G401 (cell line): ENCODE measurements at places on chromosomes 12 and 14. TPM values are rescaled to one million over a fixed set of nuclear protein-coding genes. Genes with fewer than 3 reads are reported as not detected.

FZD10 gene
- not detected in 2 replicates for total RNA-seq

CMA1 gene
- not detected in 2 replicates for total RNA-seq

ATP2B1 gene
- 9.0 and 12.7 TPM in 2 replicates for total RNA-seq

TAS2R9 gene
- total RNA-seq: not detected in 2 replicates

C1QL4 gene
- 9.7 and 16.4 TPM in 2 replicates for total RNA-seq

OVCH1 gene
- total RNA-seq: not detected in 2 replicates

DNA sequence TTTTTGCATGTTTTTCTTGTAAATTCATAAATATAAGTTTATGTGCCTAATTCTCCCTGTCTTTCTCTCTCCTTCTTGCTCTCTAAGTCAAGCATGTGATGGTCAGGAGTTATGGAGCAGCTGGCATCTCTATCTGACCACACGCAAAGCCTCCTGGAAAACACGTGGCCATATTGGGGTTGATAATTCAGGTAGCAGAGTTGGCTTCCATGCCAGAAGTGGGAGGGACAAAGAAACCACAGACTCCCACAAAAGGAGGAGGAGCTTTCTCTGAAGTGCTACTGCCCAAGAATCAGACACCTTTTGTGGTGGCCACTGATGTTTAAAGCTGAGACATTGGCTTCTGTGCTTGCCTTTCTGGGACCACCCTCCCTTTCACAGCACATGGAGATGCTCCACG lies 517.6 kb upstream of the TMEM132C start:
- DNase-seq: no peak

- no peak for DNase-seq
Observed at GRCh38 chr12:47561746-47562145, 144.1 kb downstream of the RPAP3 start.

DNA sequence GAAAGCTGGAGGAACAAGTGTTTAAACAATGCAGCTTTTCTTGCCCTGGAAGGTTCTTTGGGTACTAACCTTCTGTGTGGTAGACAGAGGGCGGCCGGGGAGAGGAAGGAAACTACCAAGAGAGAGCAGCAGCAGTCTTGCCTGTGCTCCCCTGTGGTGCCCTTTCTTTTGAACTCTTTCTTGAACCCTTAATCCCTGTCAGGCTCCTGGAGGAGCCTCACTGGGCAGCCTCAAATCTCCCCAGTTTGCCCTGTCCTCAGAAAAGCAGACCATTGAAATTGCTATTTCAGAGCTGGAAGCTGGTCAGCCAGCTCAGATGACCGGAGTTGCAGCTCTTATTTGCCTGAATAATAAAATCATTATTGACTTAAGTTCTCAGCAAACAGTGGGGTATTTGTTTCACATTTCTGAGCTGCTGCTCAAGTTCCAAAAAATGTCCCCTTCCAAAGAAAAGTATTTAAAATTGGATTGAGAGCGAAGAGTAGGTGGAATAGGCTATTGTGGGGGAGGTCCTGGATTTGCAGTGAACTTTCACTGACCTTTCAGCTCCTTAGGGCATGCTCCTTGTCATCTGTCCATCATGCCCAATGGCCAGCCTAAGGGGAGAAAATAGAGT lies 42.1 kb upstream of the RNASE3 start:
- DNase-seq: peak; percentile 15

- no peak for DNase-seq
Observed at GRCh38 chr12:5392961-5393360, 38.9 kb upstream of the NTF3 start.

- DNase-seq: no peak
Observed at GRCh38 chr12:72602581-72602980, 330.4 kb downstream of the TRHDE start.

GRCh38 chr14:67370830-67371229 lies 10.7 kb downstream of the EIF2S1 start:
- DNase-seq: no peak

DNA sequence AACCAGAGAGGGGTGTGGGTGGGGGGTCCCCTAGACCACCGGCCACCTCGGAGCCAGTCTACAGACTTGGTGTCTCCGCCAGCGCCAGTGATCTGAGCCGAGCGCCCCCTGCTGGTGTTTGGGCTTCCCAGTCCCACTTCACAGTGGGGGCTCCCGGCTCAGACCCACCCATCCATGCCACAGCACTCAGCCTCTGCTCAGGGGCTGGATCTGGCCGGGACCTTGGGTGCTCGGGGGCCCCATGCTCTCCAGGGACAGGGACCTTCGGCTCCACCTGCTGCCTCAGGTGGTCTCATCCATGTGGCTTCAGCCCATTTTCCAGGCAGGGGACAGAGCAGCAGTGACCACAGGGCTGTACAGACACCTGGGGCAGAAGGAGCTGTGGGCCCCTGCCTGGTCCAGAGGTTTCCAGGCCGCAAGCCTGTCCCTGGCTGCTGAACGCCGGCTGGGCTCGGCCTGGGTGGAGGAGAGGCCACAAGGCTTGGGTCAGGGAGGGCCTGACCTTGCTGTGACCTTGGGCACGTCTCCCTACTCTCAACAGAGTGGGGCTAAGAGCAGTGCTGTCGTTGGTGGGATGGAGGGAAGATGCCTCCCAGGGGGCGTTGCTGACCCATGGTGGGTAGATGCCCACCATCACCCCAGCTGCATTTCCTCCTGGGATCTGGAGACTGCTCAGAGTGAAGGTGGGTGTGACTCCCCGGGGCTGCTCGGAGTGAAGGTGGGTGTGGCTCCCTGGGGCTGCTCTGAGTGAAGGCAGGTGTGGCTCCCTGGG lies 86.3 kb downstream of the KIF26A start:
- DNase-seq: no peak

GRCh38 chr12:117063162-117063911 lies 35.9 kb downstream of the TESC start:
- no peak for DNase-seq

GRCh38 chr12:56723352-56723751 lies 1.7 kb downstream of the NACA start:
- no peak for DNase-seq

DNA sequence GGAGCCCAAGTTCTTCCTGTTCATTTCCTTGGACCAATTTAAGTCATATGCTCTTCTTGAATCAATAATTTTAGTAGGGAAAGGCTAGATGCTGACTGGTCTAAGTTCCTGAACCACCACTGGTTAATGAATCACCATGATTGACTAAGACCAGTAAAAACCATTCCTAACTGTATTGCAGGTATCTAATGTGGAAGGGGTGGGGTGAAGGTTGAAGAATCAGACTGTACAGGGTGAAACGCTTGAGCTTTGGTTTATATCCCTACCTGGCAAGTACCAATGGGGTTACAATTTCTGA lies 100.1 kb downstream of the DYRK2 start:
- no peak for DNase-seq
